ENCODE measurements at places on chromosomes 1 and 21.

DNA sequence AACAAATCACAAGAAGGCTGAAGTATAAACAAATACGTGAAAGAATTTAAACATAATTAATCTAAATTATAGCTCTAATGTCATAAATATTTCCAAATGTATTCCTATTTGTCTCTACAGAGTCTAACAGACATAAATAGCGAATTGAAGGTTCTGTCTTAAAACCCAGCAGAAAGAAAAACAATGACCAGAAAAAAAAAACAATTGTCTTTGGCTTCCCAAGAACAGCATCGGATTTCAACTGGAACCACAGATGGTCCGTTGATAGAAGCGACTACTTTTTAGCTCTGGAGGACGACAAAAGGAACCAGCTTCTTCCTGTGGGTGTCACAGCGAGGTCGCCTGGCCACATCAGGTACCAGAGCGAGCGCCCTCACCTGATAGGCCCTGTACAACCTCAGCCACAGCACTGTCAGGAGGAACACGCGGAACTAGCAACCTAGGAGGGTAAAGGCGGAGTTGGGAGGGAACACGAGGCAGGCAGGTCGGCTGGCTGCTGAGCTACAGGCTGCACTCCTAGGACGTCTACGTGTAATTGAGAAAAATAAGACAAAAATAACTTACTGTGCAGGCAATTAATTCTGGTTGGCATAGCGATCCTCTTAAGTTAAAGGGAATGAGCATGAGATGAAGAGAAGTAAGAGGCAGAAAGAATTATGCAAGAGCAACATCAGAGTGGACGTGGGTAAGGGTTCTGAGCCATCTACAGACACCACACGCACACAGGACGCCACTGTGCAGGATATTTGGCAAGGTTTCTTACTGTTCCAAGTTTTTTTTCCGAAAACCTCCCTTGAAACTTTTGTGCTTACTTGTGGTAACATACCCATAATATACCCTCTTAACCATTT, 16.7 kb upstream of the PRDM15 start:
- no peak for DNase-seq

DNA sequence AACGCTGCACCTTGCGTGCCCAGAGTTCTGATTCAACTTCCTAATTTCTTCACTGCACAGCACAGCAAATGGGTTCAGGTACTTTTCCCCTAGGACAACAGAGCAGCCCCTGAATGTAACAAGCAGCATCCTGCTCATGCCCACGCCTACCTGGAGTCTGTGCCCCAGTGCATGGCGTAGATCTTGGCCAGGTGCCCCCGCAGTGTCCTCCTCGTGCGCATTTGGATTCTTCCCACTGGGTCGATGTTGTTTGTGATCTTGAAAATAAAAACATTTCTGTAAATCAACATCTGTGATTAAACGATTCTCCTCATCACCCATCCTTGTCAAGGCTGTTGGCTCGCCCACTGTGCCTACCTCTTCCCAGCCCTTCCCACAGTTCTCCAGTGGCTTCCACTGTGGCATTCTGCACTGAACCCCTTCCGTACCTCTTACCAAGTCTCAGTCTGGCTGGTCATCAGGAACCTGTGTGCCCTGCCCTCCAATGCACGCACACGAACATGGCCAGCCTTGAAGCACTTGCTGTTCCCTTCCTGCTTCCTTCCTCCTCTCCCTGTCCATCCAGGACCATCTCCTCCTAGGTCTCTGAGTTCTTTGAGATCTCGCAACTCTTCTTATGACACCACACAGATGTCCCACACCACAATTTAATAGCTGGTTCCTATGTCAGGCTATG, 37.5 kb upstream of the NADK start:
- no peak for DNase-seq

DNA sequence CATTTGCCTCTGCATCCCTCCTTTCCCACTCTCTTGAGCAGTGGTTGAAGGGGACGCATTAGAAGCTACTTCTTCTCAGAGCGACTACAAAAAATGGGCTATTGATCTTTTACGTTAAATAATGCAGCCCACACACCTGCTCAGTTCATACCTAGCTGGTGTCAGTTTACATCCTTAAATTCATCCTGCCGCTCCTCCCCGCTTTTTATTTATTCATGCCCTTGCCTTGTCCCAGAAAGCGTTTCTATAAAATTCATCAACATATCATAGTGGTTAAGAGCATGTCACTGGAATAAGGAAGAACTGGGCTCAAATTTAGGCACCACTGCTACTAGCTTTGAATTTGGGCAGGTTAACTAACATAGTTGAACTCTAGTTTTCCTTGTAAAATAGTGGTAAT, 66.0 kb upstream of the TINAGL1 start:
- DNase-seq, result no peak

GRCh38 chr1:20323613-20323920, 32.9 kb downstream of the VWA5B1 start:
- no peak for DNase-seq

GRCh38 chr1:213661302-213661701, 326.5 kb upstream of the PROX1 start:
- peak; percentile 1 for DNase-seq

- no peak for DNase-seq
These were observed 32.1 kb downstream of the SH3BGR start for GRCh38 chr21:39483917-39484316.

DNA sequence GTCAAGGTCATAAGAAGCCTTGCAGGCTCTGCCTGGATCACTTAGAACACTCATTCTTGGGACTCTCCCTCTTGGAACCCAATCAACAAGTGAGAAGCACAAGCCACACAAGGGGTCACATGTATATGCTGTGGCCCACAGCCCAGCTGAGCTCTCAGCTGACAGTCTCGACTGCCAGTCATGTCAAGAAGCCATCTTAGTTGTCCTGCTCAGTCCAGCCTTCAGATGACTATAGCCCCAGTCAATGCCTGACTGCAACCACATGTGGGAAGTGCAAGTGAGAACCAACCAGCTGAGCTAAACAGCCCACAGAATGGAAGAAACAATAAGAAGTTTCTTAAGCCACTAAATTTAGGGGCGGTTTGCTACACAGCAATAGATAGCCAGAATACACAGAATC, 356.0 kb downstream of the KCNH1 start:
- DNase-seq, result no peak

- no peak for DNase-seq
These were observed 33.7 kb upstream of the NEK7 start for GRCh38 chr1:198123133-198123532.

DNA sequence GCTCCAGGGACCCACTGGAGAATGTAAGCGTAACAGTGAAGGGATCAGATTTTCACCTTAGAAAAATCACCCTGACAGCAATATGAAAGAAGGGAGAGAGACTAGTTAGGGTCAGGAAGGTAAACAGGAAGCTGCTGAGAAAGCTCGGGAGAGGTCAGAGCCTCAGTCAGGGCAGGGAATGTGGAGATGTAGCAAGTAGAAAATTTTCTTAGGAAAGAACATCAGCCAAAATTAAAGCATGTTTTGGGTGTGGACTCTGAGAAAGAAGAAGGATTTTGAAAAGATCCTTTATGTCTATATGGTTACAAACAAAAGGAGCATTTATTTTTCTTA, 16.7 kb upstream of the ERICH3 start:
- DNase-seq, result no peak

- DNase-seq, result peak; percentile 68
These were observed 9.2 kb upstream of the KCNQ4 start for GRCh38 chr1:40774266-40774998.

- no peak for DNase-seq
These were observed 20.6 kb downstream of the DDAH1 start for GRCh38 chr1:85444381-85444780.

DNA sequence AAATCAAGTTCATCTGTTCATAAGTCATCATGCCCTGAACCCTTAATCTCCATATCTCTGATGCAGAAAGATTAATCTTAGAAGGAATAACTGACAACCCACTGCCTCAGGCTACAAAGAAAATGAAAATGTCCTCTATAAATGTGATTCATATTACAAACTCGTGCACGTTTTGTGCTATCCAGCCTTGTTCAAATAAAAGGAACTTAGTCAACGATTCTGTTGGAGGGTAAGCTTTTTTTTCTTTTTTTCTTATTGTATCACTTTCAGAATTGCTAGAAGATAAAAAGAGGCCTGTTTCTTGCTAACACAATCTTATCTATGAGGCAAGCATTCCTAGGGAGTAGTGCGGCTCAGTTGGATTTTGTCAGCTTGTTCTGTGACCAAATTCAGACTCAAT, 228.4 kb downstream of the TM2D1 start:
- no peak for DNase-seq

DNA sequence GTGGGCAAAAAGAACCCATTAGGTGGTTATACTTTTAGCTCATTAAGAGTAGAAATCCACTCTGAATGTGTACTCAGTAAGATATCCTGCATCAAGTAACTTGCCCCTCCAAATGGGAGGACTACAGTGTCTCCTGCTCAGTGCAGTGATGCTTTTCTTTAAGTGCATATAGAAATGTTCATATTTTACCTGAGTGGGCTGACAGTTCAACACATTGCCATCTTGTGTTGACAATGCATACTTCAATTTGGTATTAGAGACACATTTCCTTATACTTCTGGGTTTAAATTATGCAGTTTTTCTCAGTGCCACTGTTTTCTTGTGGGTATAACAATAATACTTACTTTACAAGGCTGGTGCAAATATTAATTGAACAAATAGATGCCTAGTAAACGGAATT, 318.6 kb upstream of the TMPRSS15 start:
- no peak for DNase-seq

DNA sequence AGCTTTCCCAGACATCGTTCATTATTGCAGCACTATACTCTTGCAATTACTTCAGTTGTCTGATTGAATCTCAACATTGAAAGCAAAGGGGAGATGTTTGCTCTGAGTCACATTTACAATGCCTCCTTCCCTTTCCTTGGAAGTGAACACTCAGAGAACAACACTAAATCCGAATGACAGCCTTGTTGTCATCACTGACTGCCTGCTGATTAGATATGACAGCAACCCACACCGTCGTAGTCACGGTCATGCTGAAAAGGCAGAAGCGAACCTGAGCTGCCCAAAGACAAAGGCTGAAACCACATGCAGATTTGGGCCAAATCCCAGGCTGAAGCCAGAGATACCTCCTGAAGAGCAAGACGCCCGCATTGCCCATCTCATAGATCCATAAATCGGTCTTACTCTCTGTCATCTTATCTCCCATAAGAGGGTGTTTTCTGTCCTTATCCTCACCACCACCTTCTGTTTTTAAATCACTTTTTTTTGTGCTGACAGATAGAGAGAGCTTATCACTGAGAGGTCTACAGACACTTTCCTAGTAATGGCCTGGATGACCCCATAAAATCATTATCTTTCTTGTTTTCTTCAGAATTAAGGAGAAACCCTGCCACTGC, 47.5 kb downstream of the TMCO4 start:
- no peak for DNase-seq

GRCh38 chr1:84632137-84632536, 57.9 kb upstream of the CTBS start:
- DNase-seq, result no peak

DNA sequence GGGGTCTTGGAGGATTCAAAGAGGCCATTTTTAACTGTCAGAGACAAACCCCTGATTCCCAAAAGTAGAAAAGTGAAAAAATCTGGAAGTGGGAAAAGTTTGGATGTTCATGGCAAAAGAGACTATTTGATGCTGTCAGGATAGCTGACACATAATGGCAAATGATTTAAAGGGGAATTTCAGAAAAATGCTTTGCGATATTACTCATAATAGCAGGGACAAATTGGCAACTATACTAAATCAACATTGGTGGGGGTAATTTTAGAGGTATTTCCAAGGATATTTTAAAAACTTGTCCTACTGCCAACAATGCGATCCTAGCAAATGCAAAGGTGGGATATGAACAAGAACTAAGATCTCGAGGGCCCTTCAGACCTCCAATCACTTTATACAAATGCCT, 5.3 kb upstream of the GSTM4 start:
- no peak for DNase-seq

GRCh38 chr1:86832433-86832832, 81.5 kb downstream of the SELENOF start:
- DNase-seq, result no peak

DNA sequence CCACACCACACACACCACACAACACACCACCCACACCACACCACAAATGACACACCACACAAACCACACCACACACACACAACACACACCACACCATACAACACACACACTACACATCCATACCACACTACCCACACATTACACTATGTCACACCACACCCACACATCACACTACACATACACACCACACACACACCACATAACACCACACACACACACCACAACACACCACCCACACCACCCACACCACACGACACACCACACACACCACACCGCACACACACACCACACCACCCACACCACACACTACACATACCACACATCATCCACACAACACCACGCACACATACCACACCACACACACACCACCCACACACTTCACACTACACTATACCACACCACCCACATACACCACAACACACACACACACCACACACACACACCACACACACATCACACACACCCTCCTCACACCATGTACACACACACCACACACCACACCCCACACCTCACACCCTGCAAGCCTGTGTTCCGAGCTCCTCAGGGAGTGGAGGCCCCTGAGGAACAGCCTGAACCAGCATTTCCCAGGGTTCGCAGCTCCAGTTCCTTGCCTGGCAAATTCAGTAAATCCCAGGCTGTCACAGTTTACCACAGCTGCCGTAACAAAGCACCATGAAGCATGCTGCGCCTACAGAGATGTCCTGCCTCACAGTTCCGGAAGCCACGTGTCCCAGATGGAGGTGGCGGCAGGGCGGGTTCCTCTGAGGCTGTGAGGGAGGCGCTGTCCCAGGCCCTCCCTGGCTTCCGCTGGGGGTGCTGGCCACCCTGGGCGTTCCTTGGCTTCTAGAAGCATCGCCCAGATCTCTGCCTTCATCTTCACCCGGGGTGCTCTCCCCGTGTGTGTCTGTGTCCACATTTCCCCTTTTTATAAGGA, 69.8 kb upstream of the ATP5PO start:
- DNase-seq, result no peak

GRCh38 chr1:161864577-161864976, 98.5 kb downstream of the ATF6 start:
- DNase-seq, result no peak

DNA sequence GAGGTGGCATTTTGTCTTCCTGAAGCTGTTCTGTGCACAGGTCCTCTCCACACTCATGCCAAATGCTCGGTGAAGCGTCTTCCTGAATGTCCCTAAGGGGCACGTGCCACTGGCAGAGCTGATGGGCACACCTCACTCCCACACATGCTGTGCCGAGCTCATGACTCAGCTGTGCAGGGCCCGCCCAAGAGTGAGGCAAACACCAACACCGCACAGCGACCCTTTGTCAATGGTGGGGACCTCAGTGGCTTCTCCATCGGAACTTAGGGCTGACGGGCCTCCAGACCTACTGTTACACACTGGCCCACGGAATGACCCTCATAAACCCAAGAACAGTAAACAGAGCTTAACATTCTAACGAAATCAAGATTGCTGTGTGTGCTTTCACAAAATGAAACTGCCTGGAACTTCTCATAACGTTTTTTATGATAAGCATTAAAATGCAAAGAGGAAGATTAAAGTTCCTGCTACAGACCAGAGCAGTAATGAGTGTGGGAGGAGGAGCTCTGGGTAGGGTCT, 89.3 kb downstream of the SIM2 start:
- DNase-seq, result no peak
